ENCODE measurements at places on chromosomes 3 and 15.

DNA sequence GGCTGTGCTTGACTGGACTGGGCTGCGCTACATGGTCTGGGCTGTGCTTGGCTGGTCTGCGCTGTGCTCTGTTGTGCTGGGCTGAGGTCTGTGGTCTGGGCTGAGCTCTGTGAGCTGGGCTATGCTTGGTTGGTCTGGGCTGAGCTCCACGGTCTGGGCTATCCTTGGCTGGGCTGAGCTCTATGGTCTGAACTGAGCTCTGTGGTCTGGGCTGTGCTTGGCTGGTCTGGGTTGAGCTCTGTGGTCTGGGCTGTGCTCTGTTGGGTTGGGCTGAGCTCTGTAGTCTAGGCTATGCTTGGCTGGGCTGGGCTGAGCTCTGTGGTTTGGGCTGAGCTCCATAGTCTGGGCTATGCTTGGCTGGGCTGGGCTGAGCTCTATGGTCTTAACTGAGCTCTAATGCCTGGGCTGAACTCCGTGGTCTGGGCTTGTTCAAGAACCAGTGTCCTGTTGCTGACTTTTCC lies 92.0 kb downstream of the PLXNA1 start:
- peak; percentile 21 for DNase-seq

DNA sequence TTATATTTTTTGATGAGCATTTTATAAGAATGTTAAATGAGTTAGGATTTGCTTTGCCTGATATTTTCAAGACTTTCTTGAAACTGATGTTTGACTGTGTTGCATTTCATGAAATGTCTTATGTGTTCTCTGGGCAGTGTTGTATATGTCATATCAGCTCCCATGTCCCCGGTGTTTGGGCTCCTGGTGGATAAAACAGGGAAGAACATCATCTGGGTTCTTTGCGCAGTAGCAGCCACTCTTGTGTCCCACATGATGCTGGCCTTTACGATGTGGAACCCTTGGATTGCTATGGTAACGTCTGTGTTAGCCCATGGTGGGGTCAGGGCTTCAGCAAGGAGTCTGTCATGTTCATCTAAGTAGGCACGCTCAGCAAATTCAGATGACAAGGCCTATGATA lies 20.0 kb downstream of the MFSD1 start:
- DNase-seq, result no peak

DNA sequence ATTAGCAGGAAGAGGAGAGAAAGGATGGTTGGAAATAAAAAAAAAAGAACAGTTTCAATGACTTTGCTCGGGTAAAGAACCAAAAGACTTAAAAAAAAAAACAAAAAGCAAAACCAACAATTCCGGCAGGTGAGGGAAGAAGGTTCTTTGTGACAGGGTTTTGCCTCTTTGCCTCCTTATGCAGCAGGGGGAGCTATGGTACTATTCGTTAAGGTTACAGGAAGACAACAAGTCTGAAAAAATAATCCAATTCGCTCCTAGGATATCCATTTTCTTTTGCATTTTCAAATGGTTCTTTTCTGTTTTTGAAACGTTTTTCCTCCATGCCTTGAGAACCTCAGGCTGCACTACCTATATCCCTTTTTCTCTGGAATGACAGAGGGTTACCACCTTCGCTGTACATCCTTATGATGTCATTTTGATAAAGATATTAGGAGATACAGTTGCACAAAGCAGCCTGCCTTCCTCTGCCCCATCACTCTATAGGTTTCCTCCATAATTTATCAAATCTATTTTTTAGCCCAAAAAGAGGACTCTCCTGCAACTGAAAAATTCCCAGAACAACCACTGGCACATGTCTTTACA lies 55.0 kb downstream of the CFAP20DC start:
- DNase-seq, result peak; percentile 9

- no peak for DNase-seq
These were observed 9.1 kb downstream of the MRPS11 start for GRCh38 chr15:88476635-88477060.

GRCh38 chr3:32240159-32240545 lies 1.7 kb downstream of the CMTM8 start:
- DNase-seq, result peak; percentile 55

- no peak for DNase-seq
These were observed 179.5 kb upstream of the PDZRN3 start for GRCh38 chr3:73804204-73804603.

DNA sequence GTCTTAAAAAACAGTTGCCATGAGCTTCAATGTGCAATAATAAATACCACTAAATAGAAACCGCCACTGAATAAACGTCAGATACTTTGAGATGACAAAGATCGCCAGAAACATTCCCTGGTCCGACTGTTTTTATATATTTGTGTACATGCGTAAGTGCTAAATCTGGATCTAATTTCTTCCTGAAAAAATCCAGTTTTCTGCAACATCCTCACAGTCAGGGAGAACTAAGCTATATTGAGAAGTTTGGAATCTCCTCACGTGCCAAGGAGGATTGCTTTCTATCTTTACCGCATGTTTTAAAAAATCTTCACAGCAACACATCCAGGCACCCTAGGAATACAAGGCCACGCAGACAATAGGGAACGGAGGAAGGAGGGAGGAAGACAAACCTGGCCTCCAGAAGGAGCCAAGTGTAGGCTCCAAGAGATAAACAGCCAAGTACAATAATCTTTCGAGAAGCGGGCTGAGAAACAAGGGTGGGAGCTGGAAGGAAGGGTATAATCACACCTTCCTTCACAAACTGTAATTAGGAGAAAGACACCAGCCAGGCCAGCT lies 5.7 kb downstream of the VGLL4 start:
- DNase-seq, result no peak

- no peak for DNase-seq
These were observed 81.7 kb upstream of the TLE3 start for GRCh38 chr15:70179309-70179892.

GRCh38 chr15:41934843-41935242 lies 37.5 kb downstream of the EHD4 start:
- no peak for DNase-seq

DNA sequence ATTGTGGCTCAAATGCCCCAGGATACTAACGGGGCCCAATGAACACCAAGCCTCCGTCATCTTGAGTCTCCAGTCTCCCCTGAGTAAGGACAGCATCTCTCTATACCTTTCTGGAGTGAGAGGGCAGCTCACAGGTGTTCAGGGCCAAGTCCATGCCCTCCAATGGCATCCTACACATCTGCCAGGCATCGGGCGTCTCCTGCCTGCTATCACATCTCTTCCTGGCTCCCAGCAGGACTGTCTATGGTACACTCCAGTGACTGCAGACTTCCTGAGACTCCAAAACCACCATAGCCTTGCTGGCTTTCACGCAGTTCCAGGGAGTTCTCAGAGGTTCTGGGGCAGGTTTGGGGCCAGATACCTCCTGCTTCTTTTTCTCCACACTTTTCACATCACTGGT lies 28.3 kb downstream of the CX3CR1 start:
- DNase-seq, result no peak

DNA sequence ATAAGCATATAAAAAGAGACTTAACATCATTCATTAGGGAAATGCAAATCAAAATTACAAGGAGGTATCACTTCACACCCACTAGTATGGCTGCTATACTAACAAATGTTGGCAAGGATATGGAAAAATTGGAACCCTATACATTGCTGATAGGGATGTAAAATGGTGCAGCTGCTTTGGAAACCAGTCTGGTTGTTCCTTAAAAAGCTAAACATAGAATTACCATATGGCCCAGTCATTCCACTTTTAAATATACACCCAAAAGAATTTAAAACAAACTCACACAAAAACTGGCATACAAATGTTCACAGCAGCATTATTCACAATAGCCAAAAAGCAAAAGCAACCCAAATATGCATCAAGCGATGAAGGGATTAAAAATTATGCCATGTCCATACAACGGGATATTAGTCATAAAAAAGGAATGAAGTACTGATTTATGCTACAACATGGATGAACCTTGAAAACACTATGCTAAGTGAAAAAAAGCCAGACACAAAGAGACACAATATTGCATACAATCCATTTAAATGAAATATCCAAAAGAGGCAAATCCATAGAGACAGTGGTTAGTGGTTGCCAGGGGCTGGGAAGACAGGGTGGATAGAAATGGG lies 118.3 kb downstream of the OSBPL10 start:
- DNase-seq, result no peak

GRCh38 chr3:190764231-190765134 lies 98.0 kb downstream of the GMNC start:
- no peak for DNase-seq

- no peak for DNase-seq
These were observed 47.7 kb downstream of the ANXA2 start for GRCh38 chr15:60350108-60350507.

GRCh38 chr3:159565313-159565712 lies 423.3 kb upstream of the IL12A start:
- DNase-seq, result no peak

- no peak for DNase-seq
These were observed 27.4 kb upstream of the FAM174B start for GRCh38 chr15:92682741-92683510.

DNA sequence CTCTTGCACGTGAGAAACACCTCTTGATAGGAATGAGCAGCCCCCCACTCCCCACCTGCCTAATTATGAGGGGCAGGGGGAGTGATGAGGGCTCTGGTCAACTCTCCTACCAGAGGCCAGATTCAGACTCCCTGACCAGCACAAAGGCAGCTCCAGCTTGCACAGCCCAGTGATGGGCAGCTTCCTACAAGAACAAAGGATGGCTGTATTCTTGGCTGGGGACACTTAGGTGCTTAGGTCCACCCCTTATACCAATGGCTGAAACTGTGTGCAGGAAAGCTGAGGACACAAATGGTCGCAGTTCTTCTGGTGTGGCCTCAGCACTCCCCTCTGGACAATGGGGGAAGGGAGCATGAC lies 81.8 kb downstream of the IQSEC1 start:
- no peak for DNase-seq

GRCh38 chr3:93992207-93992606 lies 12.3 kb downstream of the ARL13B start:
- DNase-seq, result no peak

DNA sequence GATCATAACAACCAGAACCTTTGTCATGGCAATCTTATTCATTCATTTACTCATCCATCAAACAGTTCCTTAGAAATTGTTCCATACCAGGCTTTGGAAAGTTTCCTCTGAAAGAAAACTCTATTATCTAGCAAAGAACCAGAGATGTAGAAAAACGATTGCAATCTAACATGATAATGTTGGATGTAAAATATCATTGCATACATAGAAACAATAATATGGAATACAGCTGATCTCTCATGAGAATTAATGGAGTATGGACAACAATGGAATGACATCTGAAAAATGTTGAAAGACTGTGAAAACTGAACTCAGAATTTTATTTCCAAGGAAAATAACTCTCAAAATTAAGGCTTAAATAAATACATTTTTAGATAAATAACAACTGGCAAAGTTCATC lies 665.4 kb downstream of the NLGN1 start:
- no peak for DNase-seq

DNA sequence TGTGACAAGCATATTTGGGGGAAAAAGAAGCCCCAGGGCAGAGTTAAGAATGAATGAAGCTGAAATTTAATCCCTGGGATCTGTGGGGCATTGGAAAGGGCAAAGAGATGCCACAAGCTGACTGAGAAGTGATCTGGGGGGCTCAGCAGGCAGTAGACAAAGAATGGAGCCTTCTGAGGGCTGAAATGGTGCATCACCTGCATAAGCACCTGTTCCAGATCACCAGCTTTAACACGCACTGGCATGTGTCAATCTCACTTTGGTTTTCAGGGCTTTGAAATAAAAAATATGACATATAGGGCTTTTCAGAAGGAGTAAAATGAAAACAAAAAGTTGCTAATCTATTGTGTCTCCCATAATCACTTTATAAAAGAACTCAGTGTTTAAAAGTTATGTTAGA lies 210.8 kb upstream of the ARHGEF26 start:
- DNase-seq, result no peak

GRCh38 chr3:16051691-16052090 lies 122.8 kb upstream of the GALNT15 start:
- DNase-seq, result no peak

- no peak for DNase-seq
These were observed 339.9 kb upstream of the TGFBR2 start for GRCh38 chr3:30266524-30266923.

GRCh38 chr15:99324082-99324620 lies 72.9 kb downstream of the LRRC28 start:
- DNase-seq, result peak; percentile 25

DNA sequence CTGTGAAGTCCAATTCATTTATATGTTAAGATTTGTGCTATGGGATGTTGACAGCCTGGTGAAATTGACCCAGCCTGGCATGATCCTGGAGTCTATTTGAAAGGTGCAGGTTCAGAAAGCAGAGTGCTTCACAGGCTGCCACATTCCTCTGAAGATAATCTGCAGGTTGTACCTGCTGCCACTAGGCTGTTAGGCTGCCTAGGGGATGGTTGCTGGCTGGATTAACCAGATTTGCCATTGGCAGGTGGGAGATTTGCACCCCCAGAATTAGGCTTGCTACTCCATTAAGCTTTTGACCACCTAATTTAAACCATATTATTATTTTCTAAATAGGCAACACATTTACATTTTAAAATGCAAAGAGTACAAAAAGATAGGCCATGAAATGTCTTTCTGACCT lies 85.8 kb upstream of the RASGRP1 start:
- DNase-seq, result no peak
